Hippocampal formation (tissue), 2 donors: ENCODE measurements at places on chromosomes 7 and 10.
A peak's percentile ranks its signal among the peaks of the same experiment; 100 is the strongest.

DNA sequence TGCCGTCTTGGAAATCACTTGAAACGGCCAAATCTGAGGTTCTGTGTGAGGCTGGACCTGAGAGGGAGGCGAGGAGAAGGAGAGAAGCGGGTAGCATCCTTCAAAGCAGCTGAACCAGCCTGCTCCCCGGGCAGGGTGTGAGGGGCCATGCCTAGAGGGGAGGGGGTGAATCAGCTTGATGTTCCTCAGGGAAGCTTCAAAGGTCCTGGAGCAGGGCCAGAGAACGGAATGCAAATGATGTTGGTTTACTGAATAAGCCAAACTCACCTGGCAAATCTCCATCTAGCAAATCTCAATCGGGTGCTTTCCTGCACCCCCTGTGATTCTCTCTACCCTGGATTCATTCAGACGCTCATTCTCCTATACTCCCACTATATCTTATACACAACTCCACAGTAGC is 226.9 kb downstream of the WDR11 start:
- DNase-seq, result no peak

DNA sequence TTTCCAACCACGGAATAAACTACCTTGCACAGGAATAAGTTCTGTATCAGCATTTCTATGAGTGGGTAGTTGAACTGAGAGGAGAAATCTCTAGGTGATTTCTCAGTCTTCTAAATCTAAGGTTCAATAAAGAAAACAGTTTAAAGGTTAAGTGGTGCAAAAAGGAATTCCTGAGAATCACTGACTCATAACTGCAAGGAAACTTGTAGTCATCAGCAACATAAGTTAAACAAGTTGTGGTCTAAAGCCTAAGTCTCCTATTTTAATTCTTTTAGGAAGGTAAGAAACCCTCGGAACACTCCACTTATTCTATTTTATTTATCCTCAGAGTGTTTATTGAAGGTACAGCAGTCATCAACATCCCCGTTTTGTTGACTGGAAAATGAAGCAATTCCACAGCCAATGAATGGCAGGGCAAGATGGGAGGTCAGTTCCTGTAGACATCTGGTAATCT is 92.4 kb upstream of the PIK3CG start:
- no peak for DNase-seq

DNA sequence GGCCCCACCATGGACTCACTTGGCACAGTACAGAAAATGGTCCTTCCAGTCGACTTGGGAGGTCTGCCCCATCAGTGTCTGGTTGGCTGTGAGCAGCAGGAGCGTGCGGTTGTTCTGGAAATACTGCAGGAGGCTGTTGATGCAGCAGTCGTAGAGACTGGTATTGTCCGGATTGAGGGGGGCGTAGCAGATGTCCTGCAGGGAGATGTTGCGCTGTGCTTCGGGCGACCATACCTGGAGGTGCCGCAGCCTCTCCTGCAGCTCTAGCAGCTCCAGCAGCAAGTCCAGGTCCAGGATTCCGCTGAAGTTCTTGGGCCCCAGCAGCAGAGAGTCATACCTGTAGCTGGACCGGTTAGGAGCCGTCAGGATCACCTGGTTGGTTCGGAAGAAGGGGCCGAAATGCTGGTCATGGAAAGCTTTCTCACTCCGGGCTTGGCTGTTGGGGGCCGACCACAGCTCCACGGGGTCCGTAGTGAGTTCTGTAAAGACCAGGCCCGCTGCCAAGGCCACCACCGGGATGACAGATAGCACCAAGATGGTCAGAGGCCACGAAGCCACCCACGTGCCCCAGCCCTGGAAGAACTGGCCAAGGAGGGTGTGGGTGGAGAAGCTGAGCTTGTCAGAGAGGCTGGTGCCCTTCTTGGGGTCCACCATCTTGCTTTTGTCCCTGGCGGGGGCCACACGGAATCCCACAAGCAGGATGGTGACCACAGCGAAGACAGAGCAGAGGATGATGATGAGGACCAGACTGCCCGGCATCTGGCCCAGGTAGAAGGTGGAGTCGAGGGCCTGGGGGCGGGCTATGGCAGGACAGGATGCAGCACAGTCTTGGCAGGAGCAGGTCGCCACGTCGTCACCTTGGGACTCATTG is 2.1 kb downstream of the NPC1L1 start:
- no peak for DNase-seq

DNA sequence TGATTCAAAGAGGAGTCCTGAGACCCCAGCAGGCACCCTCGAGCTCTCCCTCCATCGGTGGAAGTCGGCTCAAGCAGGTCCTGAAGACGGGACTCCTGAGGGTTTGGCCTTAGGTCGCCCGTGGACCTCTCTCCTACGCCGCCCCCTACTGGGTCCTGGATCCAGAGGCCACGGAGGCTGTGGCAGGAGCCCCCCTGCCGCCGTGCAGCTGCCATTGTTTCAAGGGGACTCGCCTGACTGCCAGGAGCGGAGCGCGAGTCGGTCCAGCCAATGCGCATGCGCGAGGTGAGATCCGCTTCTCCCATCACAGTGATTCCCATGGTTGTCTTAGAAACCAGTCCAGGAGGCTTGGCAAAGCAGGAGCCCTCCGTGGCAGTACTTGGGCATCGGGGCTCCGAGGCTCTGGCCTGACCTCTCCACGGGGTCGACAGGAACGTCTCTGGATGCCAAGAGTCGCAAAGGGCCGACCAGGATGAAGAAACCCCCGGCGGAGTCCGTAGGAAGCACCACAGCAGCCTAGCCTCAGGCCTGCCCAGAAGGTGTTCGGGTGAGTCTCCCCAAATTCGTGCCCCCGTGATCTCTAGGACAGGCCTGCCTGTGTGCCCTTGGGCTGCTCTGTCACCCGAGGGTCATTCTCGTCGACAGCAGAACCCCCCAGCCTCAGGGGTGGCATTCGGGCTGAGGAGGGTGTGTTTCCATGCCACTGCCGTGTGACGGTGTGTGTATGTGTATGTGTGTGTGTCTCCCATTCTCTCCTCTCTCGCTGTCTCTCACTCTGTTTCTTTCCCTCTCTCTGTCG is 322.3 kb downstream of the ZNF716 start:
- DNase-seq, result no peak

DNA sequence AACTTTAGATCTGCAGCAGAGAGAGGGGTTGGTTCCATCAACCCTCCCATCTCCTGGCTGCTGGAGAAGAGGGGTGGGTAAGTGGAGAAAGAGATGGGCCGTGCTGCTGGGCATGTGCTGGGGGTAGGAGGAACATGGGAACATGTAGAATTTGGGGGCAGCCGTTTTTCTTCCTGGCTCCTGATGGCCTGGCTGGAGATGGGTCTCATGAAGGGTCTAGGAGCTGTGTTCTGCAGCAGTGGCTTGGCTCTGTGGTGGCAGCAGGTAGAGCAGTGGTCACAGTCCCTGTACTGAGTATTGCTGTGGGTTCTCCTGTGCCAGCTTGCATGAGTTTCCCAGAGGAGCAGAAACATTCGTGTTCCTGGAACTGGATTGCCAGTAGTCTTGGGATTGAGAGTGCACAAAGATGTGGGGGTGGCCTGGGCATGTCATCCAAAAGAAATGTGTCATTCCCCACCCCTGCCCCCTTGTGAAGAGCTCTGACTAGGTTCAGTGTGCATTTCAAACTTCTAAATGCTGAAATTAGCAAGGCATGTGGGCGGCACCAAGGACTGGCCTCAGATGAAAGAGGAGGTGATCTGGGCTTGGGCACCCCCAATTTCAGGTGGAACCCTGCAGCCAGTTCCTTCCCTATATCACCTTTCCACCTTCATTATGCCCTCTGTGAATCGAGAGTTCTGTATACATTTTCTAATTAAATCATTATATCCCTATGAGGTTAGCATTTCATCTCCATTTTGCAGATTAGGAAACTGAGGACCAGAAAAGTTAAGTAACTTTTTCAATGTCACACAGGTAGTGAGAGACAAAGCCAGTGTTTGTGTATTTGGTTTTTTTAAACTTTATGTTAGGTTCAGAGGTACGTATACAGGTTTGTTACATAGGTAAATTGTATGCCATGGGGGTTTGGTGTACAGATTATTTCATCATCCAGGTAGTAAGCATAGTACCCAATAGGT is 2.1 kb downstream of the CHST3 start:
- DNase-seq, result no peak

GRCh38 chr7:127239814-127240213 is 12.9 kb downstream of the GRM8 start:
- no peak for DNase-seq

DNA sequence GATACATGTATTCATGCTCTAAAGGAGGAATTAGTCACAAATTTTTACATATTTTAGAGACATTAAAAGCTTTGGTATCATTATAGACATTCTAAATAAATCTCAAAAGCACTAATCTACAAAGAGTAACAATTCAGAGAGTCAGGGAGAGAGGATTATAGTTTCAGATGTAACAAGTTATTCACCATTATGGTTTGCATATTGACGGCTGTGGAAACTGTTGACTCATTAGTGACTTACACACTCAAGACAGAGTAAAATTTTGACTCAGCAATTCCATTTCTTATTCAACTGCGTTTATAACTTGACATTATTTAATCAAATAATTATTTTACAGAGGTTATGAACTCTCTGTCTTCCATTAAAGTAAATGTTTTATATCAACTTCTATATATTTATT is 95.4 kb upstream of the SEMA3C start:
- no peak for DNase-seq

DNA sequence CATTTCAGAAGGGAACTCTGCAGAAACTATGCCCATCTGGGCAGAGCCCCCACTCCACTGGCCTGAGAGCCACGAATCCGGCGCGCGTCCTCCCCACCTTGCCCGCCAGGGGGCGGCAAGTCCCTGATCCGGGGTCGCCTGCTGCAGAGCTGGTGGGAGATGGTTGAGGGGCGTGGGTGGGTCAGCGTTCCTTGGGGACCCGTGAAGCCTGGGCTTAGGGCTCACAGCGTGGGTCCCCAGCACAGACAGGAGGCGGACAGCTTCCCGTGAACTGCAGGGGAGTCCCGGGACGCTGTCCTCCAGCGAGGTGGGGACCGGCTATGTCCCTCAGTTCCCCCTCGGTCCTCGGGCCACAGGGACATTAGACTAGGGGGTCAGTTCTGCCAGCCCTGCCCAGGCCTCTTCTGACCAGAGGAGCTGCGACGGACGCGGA is 585 bp upstream of the POP7 start:
- DNase-seq, result peak; percentile 30

DNA sequence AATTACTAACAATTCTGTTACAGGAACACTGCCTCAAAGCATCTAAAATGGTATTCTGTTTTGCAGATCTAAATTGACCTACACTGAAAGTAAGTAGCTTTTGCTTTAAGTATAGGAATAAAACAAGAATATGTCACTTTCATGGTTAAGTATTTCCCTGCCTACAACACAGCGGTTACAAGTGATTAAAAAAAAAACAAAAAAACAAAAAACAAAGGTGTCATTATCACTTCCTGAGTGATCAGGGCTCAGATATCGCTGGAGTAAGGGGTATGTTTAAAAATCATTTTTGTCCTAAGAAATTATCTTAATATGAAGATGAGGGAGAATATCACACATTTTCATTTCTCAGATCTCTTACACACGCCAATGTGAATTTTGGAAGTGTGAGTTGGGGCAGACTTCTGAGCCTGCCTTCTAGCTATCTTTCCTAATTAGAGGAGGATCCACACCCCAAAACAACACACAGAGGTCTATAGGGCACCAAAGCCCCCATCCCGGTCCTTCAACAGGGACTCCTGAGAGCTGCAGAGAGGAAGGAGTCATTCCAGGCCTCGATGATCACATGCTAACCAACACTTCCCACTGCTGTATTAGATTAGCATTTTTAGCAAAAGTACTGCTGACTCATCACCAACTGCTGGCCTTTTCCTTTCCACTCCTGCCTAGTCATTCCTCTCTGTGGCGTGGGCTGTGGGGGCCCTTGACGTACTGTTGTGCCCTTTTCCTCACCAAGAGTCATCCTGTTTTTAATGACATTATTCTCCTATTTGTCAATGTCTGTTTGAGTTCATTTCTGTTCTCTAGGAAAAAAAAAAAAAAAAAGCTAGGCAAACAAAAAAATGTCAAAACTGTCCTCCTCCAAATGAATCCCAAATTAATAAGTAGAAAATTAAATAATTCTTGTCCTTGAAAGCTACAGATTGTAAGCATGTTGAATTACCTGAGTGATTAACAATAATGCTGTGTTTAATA is 31.2 kb downstream of the PRTFDC1 start:
- DNase-seq, result peak; percentile 75

DNA sequence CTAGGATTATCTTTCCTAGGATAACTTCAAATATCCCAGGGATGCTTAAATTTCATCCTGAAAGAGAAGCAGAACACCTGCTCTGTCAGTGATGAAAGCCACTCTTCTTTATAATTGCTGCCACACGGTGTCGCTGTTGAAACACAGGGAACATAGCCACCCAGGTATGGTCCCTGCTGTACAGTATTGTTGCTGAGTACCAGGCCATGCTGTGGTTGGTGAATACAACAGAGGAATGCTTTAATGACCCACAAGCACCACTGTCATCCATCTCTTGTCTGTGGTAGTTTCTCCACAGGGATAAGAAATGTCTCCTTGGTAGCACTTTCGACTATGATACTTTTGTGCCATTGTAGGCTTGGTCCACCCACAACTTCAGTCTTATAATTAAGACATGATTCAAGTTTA is 70.6 kb upstream of the STARD3NL start:
- peak; percentile 11 for DNase-seq

- DNase-seq, result no peak
Observed at GRCh38 chr7:67729771-67730170, 733.1 kb downstream of the TYW1 start.

DNA sequence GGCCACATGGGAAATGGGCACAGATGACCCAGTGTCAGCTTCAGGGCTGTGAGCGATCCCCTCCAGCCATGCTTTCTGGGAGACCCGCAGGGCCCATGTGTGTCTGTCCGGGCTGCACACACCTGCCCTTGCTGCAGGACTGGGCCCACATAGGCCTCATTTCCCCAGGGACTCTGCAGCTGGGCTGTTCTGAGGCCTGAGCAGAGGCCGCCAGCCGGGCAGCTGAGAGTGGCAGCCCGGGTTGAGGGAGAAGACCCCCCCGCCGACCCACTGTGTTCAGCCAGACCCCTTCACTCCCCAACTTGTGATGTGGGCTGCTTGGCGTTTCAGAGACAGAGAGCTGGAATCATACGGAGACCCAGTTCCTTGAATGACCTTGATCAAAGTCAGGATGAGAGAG is 50.1 kb upstream of the DPYSL4 start:
- no peak for DNase-seq

- no peak for DNase-seq
Observed at GRCh38 chr10:29619241-29619669, 15.5 kb downstream of the SVIL start.

- peak; percentile 41 for DNase-seq
Observed at GRCh38 chr10:3803927-3804741, 19.1 kb upstream of the KLF6 start.
